ENCODE measurements at places on chromosomes 3 and 15. TPM values are rescaled to one million over a fixed set of nuclear protein-coding genes. Genes with fewer than 3 reads are reported as not detected.

The TERC gene
- total RNA-seq, result 246 TPM

The GOLGA6D gene
- total RNA-seq, result not detected

The WDR72 gene
- 6.1 TPM for total RNA-seq

DNA sequence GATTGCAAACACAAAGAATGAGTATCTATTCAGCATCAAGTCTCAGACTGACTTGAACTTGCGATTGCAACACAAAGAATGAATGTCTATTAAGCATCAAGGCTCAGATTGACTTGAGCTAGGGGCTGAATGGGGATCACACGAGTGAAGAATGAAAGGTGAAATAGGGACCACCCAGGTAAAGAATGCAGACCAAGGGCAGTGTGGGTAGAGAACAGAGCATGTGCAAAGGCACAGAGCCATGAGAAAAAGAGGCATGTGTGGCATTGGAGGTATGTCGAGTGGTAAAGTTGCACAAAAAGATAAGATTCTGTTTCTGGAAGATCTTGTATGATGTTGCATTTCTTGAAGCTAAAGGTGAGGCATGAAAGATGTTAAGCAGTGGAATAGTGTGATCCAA lies 119.4 kb upstream of the GPR149 start:
- DNase-seq, result no peak

DNA sequence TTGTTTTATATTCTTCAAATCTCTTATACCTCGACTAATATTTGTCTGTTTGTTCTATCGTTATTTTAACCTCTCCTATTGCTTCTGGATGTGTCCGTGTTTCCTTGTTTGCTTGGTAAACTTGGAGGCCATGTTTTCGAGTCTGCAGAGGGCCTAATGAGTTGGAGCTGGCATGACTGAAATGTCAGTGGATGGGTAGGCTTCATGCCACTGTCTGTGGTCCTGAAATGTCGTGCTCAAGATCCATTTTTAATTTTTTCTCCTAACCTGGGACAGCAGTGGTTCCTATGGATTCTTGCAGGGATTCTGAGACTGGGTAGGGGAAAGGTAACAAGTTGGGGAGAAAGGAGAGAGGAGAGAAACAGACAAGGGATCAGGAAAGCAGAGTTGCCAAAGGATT lies 18.8 kb upstream of the GASK1A start:
- peak; percentile 6 for DNase-seq

GRCh38 chr3:191047930-191048329 lies 151.1 kb upstream of the OSTN start:
- no peak for DNase-seq

- peak; percentile 24 for DNase-seq
Observed at GRCh38 chr3:12966847-12967605, 106.2 kb downstream of the IQSEC1 start.

DNA sequence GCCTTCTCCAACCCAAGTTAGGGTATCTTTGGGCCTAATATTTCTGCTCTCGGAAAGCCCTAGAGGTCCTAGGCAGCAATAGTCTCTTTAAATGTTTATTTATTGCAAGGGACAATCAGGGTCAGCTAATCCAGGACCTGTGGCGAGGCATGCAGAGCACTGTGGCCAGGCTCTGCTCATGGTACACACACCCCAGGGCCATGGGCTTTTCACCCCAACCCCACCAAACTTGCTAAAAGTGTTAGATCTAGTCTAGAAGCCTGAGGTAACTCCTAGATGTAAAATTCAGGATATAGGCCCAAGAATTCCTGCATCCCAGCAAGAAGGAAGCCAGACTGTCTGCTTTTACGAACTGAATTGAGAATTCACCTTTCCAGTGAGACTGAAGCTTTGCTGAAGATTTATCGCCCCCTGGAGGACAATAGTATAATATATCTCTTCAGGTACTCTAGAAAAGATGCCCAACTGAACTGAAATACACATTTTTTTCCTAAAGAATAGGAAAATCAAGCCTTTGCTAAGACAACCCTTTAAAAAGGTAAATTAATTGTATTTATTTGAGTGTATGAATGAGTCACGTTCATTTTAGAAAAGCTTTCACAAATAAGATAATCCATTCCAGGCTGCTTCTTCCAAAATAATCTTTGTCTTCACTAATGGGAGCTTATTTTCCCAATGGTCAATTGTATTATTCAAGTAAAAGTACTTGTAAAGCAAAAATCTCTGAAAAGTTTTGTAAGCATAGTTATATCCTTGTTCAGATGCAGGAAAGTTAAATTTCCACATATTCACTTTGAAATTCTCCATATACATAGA lies 89.8 kb downstream of the LRRC3B start:
- DNase-seq, result peak; percentile 19

GRCh38 chr3:4507024-4507596 lies 14.0 kb downstream of the ITPR1 start:
- no peak for DNase-seq

- DNase-seq, result no peak
Observed at GRCh38 chr15:73952913-73953750, 26.9 kb downstream of the LOXL1 start.

DNA sequence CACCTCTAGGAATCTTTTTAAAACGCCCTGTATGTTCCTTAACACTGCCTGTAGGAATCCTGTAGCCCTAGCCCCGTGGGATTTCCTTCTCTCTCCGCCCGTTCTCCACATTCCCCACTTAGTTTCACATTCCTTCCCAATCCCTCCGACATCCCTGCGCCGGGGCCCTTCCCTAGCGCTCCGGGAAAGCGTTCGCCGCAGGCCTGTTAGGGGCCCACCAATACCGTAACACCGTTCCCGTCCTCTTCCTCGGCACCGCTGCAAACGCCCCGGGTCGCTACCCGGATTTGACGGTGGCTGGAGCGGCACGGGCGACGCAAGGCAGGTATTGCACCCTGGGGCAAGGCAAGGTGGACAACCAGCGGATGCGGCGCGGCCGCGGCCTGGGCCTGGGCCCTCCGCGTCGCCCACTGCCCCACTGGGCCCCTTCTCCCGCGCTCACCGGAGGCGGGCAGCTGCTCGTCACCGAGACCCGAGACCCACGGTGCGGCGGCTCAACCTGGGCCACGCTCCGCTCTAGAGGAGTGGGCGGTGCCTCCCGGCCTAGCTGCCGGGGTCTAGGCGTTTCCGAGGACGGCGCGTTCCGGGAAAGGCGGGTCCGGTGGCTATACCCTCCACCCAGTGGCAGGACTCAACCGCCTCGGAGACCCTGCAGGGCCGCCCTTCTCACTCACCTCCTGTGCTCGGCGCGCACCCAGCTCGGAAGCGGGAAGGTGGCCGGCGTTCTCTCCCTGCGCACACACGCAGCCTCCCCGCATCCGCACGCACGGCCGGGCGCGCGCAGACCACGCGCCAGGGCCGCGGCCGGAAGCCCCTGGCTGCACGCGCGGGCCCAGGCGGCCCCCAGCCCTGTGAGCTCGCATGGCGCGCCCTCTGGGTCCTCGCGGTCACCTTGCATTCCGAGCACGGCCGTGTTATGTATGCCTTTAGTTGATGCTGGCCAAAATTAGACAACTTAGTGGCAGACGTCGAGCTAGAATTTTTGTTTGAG lies at the start of gene B3GALNT1:
TSS of gene B3GALNT1 (minus strand) at position 789 of the 991 bp plus-strand sequence. CDS start 18,595 bp downstream, outside the sequence.
- peak; percentile 64 for DNase-seq

GRCh38 chr3:93961489-93961888 lies 12.2 kb downstream of the PROS1 start:
- no peak for DNase-seq

All from Caki2 (cell line).